ENCODE measurements at places on chromosomes 13 and 19.

- no peak for DNase-seq
These were observed 172.8 kb downstream of the NHLRC3 start for GRCh38 chr13:39210961-39211534.

GRCh38 chr13:33310245-33311038, 24.9 kb upstream of the STARD13 start:
- DNase-seq: no peak

- no peak for DNase-seq
These were observed 22.5 kb upstream of the ALOX5AP start for GRCh38 chr13:30712536-30713532.

- no peak for DNase-seq
These were observed 2554.8 kb downstream of the PCDH9 start for GRCh38 chr13:64675255-64675892.

GRCh38 chr19:35993923-35994598, 927 bp upstream of the SDHAF1 start:
- DNase-seq: no peak

GRCh38 chr19:8095354-8095886, 42.9 kb downstream of the CCL25 start:
- no peak for DNase-seq

DNA sequence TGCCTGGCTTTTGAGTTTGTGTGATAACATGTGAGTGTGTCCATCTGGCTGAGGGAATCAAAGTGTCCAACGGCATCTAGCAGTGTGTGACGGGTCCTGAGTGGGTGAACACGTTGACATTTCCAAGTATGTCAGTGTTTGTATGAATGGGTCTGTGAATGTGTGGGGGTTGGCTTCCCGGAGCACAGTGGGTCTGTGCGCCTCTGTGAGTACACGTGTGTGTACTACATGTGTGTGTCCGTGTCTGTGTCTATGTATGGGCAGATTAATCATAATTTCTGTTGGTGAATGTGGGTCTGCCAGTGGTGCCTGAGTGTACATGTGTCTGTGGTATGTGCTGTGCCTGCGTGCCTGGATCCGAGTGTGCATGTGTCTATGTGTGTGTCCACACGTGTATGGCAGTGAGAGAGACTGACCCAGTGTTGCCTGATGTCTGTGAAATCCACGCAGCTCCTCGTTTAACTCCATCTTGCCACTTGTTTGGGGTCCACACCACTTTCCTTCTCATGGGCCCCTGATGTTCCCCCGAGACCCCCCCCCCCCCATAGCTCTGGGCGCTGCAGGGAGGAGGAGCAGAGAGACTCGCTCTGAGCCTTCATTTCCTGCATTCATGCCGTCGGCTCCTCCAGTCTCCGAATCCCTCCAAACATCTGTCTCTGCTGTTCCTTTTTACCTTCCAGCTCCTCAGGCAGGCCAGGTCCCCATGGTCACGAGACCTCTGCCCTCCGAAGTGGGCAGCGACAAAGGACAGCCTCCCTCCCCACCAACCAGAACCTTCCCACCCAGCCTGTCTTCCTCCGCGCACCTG, 5.3 kb downstream of the CCDC8 start:
- DNase-seq: no peak

GRCh38 chr19:48530066-48530720, 18.6 kb upstream of the LMTK3 start:
- no peak for DNase-seq

- DNase-seq: peak; percentile 26
These were observed at the start of gene RASGRP4 for GRCh38 chr19:38425810-38426466. TSS of gene RASGRP4 (minus strand) at chr19:38426219. CDS start at chr19:38426091, 128 bp downstream.

- no peak for DNase-seq
These were observed 69.2 kb downstream of the ZNF429 start for GRCh38 chr19:21574607-21575006.

DNA sequence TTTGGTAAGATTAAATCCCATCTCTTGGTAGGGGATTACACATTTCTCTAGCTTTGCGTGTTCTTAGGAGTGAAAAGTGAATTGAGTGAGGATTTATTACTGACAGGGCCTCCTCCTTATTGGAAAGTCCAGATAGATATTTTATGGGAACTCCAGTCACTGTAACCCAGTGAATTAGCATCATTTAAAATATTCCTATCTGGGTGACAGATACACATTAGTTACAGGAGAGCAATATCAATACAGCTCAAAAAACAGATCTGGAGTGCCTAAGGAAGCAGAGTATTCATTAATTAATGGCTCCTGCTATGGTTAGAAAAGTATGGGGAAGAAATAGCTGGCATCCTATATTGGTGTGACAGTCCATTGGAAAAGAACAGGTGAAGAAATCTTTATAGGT, 248.2 kb downstream of the SLITRK6 start:
- DNase-seq: no peak

DNA sequence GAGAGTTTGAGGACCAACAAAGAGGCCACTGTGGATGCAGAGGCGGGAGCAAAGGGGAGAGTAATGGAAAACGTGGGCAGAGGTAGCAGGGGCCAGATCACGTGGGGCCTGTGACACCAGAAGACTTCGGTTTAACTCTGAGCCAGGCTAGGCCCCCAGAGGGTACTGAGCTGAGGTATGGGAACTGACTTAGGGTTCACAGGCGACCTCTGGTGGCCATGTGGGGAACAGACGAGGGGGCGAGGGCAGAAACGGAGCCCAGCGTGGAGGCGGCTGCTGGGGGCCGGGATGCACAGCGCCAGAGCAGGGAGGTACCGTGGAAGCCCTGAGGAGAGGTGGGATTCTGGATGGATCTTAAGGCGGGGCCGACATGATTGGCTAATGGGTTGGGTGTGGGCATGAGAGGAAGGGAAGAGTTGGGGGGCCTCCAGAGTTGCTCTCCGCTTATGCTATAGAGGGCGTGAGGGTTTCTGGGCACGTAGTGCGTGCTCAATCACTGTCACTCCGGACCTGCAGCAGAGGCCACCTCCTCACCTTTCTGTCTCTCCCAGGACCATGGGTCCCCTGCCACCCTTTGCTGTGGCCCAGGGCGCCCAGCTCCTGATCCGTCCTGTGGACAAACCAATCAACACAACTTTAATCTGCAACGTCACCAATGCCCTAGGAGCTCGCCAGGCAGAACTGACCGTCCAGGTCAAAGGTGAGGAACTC, 13.7 kb downstream of the PVR start:
- DNase-seq: no peak

- no peak for DNase-seq
These were observed 4.7 kb downstream of the F7 start for GRCh38 chr13:113110048-113110851.
